ENCODE measurements at places on chromosomes 5 and 9.
A peak's percentile ranks its signal among the peaks of the same experiment; 100 is the strongest.

DNA sequence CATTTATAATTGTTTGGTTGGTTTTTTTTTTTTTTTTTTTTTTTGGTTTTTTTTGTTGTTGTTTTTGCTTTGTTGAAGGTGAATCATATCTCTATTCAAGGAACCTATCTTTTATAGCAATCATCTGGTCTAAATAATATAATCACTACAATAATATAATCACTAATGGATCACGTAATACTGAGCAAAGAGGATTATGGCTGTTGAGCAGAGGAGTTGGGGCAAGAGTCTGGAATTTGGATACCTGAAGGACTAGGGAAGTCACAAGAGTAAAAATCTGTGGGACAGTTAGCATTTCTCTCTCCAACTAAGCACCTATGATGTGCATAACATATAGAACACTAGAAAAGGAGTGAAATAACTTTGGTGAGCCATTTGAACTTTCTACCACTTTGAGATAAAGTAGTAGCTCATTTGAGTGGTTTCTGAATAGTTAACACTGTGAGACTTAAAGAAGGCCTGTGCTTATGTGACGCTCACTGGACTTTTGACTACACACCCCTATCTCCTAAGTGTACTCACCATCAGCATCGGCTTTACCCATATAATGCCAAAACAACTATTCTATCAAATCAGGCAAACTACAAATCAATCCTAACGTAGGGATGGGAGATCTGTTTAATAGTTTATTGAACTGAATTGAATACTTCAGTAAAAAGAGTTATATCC is 564.9 kb upstream of the TUSC1 start:
- DNase-seq: no peak

DNA sequence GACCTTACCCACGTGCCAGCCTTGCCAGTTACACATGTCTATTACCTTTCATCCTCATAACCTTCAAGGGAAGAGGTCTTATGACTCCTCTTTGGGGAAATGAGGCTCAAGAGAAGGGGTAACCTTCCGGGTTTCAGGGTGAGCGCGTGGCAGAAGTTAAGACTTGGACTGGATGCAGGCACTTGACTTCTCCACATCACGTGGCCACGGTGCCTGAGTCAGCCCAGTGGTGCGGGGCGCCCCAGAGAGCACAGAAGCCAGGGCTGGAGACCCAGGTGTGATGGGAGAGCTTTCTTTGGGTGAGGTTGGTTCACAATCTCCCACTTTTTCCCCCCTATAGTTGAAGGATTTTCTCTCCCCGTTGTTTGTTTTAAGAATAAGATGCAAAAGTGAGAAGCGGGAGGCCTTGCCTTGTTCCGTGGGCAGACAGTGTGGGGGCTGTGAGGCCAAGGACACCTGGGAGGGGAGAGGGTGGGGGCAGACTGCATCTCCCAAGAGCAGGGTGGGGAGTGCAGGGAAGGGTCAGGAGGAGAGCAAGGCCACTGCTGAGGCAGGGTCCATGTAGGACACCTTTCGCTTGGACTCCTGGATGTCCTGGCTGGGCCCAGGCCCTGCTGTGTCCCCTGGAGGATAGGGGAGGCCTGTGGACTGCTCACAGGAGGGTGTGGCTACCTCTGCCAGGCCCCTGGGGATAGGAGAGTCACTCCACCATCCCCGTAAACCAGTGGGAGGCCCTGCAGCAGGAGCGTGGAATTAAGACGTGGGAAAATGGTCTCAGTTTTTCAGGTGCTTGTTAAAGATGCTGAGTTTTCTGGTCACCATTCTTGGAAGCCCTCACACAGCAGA is 90.0 kb upstream of the CTSL start:
- no peak for DNase-seq

DNA sequence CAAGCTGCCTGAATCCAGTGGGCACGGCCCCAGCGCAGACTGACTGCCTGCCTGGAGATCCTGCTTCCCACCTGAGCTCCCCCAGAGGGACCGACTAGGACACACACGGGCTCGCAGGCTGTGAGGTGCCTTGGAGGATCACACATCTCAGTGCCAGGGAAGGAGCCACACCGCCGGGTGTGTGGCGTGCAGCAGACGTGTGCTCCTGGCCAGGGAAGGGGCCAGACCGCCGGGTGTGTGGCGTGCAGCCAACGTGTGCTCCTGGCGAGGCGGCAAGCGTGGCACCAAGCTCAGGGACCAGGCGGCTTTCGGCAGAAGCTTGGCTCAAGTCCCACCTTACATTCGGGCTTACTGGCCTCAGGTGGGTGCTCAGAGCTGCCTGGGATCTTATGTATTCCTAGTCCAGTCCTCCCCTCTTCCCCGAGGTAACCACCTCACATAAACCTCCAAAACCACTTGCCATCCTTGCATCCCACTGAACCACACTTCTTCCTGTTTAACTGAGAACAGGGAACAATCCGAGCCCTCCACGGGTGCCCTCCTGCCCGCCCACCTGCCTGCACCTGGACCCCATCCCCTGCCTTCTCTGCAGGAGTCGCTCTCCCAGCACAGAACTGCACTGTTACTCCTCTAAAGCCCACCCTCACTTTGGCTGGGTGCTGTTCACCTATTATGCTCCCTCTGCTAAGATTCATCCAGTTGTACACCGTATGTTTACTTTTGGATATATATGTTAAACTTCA is 22.4 kb upstream of the MRNIP start:
- DNase-seq: peak; percentile 49

DNA sequence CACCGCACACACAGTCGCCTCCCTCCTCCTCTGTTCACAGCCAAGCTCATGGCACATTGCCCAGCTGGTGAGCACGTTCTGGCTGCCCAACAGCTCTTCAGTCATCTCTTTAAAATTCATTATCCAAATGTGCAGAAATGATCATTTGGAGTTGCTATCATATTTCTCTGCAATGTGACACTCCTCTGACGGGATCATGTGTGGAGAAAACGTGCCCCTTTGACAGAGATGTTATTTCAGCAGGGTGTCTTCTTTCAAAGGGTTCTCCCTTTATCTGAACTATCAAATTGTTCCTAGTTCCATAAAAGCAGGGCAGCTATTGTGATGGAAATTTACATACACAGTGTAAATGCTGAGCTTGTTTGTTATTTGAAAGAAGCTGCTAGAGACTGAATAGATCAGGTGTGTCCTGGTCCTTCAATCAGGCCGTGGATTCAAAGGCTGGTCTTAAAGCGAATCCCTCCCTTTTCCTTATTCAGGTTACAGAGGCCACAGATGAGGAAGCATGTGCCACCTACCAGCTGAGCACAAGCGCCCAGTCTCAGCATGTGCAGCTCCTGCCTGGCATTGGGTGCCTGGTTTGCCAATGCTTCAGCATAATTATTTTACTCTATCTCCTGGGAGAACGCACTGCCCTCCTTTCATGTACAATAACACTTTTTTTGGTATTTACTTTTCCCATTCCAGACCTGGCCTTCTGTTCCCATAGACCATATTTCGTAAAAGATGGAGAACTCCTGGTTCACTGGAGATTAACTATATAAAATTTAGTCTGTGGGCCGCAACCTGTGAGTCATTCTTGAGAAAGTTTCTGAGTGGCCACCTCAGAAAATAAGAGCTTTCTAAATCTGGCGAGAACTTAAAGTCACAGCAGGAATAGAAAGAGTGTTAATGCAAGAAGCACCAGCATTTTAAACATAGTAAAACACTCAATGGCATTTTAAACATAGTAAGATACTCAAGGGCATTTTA is 433.7 kb downstream of the ENC1 start:
- peak; percentile 31 for DNase-seq

DNA sequence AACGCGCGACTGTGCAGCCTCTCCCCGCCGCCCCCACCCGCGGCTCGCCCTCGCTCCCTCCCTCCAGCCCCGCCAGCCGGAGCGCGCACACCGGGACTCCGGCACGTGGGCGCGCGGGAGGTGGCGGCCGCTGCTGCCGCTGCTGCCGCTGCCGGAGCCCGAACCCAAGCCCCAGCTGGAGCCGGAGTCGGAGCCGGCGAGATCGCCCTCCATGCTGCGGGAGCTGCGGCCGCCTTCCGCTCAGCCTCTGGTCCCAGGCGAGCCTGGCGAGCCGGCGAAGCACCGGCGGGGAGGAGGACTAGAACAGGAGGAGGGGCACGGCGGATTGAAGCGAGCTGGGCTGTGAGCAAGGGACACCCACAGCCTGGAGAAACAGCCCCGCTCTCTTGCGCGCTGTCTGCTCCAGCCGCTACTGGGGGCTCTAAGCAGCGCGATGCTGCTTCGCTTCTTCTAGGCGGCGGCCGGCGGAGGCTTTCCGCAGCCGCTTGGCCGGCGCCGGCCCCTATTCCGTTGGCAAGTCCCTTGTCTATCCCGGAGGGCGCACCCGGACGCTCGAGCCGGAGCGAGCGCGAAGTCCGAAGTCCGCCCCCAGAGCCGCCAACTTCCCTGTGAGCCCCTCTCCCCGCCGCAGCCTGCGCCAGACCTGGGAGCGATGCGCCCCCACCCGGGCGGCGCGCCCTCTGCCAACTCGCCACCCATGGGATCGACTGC is 598.7 kb upstream of the SGCD start:
- DNase-seq: no peak

GRCh38 chr9:13823026-13823425 is 490.9 kb downstream of the NFIB start:
- no peak for DNase-seq

DNA sequence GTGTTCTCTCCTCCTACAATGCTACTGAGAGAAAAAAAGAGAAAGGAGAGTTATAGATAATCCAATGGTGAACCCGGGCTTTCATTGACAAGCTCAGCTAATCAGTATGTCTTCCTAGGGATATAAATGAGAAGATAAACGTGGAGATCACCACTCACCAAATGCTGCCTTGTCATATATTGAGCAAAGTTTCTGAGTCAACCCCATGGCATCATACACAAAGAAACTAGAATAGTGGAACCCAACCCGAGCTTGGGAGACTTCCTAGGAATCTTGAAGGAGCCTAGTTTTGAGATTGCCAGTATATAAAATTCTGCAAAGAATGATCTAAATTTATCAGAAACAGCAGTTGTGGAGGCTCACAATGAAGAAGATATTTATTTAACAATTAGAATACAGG is 47.8 kb downstream of the PTPN3 start:
- DNase-seq: no peak

DNA sequence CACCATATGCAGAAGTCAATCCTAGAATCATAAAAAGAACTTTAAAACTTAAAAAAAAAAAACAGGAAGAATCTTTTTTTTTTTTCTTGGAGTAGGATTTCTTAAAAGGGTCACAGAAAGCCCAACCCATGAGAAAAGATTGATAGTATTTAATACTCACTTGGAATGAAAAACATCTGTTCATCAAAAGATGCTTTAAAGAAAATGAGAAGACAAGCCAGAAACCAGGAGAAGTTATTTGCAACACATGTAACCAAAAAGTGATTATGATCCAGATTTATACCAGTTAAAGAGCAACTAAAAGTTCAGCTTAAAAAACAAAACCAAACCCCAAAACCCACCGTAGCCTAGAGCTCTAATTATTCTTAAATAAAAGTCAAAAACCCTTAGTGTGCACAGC is 69.3 kb downstream of the TLE4 start:
- no peak for DNase-seq

DNA sequence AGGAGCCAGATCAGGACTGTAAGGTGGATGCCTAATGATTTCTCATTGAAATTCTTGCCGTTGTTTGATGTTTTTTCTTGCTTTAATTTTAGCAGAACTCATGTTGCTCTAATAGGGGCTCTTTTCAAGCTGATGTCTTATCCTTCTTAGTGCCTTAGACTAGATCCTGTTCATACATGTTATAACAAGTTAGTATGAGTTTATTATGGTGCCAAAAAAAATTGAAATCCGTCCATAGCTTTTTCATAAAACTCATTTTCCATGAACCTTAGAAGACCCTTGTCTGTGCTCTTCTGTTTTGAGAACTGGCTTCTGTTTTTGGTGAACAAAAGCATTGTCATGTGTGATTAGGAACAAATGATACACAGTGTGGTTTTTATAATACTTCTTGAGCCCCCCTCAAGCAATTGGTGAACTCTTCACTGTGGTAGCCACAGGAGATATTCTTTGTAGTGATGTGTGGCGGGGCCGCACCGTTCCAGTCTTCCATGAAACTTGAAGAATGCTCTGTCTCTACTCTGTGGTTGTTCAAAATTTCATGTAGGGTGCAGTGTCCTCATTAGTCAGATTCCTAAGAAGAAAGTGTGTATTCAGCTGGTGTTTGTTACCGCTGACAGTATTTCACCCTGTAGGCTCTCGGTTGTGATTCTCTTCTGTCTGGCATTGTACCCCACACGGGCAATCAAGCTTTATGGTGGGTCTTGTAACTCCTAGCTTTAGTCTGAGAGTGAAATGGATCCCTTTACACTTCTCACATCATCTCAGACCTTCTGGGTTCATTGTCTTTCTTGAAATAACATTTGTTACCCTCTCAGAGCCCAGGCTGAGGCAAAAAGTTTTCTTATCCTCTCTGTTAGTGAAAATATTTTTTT is 10.7 kb downstream of the OTULIN start:
- DNase-seq: no peak

DNA sequence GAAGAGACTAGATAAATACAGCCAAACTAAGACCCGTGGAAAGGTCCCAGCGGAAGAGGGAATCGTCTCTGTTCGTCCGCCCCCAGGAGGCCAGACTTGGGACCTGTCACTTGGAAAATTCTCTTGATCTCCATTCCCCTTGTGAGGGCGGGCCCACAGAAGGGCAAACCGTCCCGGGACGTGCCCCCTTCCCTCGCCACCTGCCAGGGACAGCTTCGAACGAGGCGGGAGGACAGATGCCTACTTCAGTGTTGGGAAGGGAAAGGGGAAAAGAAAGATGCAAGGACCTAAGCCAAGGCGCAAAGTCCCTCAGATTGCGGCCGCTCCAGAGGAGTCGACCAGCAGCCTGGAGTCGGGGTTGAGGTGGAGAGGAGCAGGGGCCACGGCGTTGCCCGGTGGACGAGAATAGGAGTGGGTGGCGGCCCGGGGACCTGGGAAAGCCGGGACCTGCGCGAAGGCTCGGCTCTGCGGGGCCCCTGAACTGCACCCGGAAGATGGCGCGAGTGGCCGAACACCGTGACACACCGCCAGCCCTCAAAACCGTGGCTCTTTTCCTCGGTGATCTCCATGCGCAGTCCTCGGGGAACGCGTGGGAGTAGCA is 4.4 kb upstream of the EBF1 start:
- no peak for DNase-seq

DNA sequence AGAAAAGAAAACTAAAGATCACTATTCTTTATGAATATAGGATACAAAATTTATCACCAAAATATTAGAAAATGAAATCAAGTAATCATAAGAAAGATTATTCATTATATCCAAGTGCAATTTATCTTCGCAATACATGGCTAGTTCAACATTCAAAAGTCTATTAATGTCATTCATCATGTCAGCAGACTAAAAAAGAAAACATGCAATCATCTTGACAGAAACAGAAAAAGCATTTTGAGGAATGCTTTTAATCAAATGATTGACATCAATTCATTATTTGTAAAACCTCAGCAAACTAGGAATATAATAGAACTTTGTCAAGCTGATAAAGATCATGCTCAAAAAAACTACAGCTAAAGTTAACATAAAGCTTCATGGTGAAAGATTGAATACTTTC is 40.7 kb downstream of the ATPSCKMT start:
- DNase-seq: no peak

- DNase-seq: no peak
Measured at GRCh38 chr9:90881648-90882047, 80.0 kb downstream of the SYK start.

GRCh38 chr5:119290607-119291006 is 65.2 kb upstream of the TNFAIP8 start:
- no peak for DNase-seq

All from cerebellar cortex (tissue), 1 donor.